ENCODE measurements at places on chromosomes 1 and 21.

GRCh38 chr1:27598902-27599528 is 4.9 kb downstream of the AHDC1 start:
- DNase-seq, result peak; percentile 97

- no peak for DNase-seq
Observed at GRCh38 chr1:92853299-92853698, 21.5 kb downstream of the RPL5 start.

DNA sequence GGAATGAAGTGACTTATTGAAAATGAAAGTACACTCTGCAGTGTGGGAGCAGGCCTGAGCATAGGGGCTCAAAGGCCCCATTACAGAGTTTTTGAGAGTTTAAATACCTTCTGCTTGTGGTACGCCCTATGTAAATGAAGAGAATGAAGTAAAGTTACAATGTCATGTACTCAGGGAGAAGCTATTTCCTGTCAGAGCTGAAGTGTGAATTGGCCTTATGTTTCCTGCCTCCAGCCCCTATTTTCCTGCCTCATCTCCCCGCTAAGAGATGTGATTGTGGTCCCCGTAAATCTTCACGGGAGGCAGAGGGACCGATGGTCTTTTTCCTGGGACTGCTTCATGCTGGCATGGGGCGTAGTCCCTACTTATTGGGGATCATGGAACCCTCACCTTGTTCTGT is 2.5 kb upstream of the ZNF683 start:
- no peak for DNase-seq

DNA sequence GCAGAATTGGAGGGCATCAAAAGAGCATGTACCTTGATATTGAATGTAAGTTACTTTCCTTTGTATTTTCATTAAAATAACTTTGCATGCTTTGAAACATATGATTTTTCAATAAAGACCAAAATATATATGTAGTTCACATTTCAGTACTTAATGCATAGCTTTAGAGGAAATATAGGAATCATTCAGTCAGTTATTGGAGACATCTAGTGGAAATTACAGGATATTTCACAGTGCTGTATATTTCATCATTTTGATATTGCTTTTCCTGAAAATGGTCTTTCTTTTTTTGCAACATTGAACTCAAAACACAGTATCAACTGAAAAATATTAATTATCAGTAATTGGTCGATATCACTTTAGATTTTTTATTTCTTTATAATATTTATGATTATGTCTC is 375.8 kb downstream of the NCAM2 start:
- DNase-seq, result no peak

GRCh38 chr1:3050603-3051002 is 18.4 kb upstream of the PRDM16 start:
- DNase-seq, result no peak

DNA sequence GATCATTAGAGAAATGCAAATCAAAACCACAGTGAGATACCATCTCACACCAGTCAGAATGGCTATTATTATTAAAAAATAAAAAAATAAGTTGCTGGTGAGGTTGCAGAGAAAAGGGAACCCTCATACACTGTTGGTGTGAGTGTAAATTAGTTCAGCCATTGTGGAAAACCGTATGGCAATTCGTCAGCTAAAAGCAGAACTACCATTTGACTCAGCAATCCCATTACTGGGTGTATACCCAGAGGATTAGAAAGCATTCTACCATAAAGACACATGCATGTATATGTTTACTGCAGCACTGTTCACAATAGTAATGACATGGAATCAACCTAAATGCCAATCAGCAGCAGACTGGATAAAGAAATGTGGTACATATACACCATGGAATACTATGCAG is 42.2 kb downstream of the GIPC2 start:
- DNase-seq, result no peak

GRCh38 chr1:226945106-226945857 is 5.2 kb downstream of the COQ8A start:
- no peak for DNase-seq

DNA sequence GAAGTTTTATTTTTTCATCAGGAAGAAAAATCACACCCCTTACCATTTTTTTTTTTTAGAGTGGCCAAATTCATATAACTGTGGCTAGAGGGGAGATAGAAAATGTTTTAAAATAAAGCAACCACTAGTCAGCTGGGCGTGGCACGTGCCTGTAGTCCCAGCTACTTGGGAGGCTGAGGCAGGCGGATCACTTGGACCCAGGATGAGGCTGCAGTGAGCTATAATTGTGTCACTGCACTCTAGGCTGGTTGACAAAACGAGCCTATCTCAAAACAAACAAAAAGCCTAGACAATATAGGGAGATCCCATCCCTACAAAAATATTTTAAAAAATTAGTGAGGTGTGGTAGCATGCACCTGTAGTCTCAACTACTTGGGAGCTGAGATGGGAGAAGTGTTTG is 14.8 kb upstream of the BECN2 start:
- no peak for DNase-seq

DNA sequence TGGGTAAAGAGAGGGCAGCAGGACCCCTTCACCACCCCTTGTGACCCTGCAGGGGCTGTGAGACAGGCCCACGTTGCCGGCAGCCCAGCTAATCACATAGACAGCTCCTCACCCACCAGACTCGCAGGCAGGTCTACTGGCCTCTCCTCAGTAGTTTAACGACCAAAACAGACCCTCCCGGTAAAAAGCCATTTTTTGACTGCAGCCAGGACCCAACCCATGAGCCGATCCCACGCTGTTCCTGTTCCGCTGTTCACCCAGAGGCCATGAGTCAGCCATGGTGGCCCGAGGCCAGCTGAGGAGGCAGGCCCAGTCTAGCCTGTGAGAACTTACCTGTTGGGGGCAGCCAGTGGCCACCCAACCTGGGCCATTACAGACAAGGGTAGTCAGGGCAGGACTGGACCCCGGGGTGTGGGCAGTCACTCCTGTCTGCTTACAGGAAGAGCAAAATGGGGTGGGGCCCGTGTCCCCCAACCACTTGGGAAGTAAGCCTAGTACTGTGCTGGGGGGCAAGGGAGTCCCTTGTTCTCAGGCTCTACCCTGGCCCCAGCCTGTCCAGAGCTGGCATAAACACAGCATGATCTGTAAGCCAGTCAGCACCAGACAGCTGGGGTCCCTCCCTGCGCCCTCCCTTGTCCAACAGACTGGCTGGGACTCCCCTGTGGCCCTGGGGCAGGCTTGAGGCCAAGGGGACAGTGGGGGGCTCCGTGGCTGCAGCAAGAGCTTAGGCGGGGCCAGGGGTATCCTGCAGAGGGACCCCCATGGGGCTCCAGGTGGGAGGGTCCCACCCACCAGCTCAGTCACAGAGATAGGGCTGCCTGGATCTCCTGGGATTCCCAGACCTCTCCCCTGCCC is 61.9 kb downstream of the WNT9A start:
- no peak for DNase-seq

DNA sequence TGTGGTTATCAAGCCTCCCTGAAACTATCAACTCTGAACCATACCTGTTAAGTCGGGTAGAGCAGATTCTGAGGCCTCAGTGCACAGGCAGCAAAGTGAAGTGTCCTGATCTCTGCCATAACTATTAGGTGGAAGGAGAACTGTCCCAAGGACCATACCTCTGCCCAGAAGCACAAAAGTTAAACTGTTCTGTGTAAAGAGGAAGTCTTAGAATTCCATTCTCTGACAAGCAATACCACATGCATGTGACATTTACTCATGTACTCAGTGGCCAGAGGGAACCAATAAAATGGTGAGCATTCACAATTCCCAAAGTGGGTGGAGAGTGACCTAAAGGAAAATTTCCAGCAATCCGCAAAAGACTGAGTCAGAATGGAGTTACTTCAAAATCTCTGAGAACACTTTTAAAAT is 61.0 kb downstream of the TOR3A start:
- DNase-seq, result no peak

DNA sequence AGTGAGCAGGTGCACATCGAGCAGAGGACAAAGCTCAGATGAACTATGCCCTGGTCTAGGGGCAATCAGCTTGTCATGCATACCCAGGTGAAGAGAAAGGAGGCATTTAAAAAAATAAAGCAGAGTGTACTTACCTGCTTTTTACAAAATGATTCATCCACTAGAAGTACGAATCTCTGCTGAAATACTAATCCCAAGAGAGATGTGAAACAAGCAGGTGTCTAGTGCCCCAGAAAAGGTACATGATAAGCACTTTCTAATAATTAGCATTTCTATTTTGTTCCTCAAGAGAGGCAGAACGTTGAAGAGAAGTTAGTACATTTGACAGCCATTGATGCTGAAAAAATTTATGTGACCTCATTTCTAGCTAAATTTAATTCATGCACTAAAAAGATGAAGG is 31.1 kb downstream of the CHODL start:
- DNase-seq, result no peak

GRCh38 chr1:150564051-150564991 is 15.1 kb downstream of the MCL1 start:
- DNase-seq, result no peak

GRCh38 chr1:8202182-8202905 is 115.6 kb upstream of the SLC45A1 start:
- DNase-seq, result no peak

DNA sequence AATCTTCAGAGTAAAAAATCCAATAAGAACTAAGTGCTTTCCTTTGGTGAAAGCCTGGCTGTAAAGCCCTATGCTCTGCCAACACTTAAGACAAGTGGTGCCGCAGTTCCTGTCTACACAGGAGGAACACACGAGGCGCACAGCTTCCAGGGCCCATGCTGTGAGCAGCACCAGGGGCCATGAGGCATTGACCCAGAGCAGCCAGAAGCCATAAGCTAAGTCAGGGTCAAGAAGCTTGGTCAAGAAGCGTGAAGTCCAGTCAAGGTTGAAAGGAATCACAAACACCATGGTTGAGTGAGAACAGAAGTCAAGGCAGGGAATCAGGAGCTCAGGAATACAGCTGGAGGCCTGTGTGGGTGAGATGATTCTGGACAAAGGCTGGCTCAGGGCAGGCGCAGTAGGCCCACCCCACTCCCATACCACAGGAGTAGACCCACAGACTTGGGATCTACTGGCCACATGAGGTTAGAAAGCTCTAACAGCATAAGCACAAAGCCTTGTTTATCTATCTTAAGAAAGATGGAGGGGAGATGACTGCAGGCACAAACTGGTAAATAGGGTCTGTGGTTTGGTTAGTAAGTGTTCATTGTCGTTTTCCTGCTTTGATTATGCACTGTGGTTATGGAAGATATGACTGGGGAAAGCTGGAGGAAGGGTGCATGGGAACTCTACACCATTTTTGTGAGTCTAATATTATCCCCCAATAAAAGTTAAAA is 42.9 kb upstream of the RCAN3 start:
- DNase-seq, result no peak

- DNase-seq, result no peak
Observed at GRCh38 chr1:118984722-118985639, 3.2 kb downstream of the TBX15 start.

DNA sequence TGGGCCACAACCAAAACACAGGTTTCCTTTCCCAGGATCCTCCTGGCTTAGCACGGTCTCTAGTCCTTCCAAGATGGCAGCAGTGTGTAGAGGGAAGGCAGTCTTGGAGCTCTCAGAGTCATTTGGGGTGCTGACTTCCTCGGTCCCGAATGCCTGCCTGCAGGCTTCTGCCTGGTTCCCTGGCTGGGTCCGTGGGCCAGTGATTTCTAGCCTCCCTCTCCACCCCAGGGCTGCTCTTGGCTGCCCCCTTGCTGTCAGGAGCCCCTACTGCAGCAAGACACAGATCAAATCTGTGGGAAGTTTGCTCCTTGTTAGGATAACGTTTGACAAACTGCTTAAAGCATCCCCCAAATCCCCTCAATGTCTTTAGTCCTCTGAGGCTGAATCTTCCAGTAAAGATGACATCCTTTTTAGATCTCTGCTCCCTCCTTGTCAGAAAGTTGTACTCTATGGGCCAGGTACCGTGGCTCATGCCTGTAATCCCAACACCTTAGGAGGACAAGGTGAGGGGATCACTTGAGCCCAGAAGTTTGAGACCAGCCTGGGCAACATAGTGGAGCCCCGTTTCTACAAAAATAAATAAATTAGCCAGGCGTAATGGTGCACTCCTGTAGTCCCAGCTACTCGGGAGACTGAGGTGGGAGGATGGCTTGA is 272.5 kb downstream of the RRAGC start:
- no peak for DNase-seq

DNA sequence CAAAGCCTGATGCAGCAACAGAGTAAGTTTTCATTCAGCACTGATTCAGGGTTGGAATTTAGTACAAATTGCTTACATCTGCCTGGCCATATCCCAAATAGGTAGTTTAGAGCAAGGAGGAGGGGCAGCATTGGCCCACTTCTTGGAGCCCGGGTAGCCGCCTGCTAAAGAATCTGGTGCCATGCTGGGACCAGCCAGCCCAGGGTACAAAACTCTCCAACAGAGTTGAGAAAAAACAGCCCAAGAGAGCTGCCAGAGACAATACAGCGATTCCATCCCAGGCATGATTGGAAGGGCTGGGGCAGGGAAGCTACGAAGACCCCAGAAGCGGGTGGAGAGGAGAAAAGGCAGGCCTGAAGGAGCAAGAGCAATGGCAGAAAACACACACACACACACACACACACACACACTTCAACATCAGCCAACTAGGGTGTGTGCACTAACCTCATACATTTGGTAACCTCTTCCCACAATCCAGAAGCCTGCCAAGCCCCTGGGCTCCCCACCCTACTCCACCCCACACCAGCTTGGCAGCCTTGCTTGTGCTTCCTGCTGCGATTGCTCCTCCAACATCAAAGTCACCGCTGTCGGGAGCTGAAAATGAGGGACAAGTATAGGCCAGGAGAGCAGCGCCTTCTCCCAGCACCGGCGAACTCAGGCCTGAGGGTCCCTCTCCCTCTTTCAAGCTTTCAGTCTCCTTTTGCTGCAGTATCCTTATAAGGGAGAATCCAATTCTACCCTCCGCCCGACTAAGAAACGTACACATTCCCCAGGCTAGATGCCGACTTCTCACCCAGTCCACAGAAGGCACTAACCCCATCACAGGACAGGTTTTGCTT is 1.2 kb downstream of the PIK3C2B start:
- DNase-seq, result no peak

DNA sequence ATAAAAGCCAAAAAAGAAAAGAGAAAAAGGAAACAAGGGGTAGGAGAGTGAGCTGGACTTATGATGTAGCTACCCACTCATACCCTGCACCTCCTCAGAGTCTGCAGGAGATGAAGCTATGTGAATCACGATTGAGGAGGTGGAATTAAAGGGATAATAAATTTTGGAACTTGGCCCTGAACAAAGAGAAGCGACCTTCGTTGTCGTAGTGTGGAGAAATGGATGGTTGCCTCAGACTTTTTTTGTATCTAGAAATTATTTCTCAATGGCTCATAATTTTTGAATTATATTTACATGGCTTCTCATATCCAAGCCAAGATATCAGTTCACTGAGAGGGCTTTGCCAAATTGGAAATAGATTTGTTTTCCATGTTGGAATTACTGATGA is 37.8 kb upstream of the SIPA1L2 start:
- DNase-seq, result no peak

DNA sequence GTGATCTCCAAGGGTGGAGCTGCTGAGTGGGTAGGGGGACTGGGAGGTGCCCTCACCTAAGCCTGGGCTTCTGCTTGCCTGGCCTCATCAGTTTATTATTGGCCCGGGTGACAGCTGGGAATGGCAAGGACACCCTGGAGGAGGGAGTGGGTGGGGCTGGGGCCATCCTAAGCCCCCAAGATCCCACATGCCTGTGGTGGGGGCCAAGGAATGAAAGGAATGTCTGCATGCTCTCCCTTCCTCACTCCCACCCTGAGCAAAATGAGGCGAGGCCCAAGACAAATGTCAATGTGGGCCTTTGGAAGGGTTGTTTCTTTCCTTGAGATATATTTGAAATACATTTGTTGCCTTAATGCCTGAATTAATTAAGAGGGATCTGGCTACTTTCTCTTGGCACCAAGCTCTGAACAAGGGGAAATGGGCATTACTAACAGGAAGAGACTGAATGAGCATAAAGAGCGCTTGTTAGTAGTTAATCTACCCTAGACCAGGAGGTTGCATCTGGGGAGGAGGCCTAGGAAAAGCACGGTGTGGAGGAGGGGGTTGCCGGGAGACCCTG is 19.7 kb upstream of the CHI3L1 start:
- no peak for DNase-seq
